Stimulated activated CD4-positive, alpha-beta T cell treated with anti-CD3 and anti-CD28 coated beads, Interleukin-2, amount 100 ng/mL, for 4 hours (primary cell): ENCODE measurements at places on chromosomes 1 and 21.

DNA sequence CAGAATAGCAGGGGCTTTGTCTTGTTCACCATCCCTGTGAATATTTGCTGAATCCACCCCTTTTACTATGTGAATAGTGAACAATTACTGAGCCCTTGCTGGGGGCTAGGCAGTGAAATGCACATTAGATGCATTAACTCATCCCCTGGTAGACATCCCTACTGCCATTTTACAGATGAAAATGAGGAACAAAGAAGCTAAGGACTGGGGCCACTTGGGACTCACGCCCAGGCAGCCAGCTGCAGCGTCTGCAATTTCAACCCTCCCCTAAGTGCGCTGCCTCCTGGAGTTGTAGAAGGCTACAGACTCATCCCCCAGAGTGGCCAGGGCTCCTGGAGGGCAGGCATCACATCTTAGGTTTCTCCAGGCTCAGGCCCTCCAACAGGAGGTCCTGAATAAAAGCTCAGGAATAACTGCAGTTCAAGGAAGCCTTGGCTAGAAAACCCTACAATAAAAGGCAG is 31.6 kb downstream of the CAPZB start:
- no peak for DNase-seq

DNA sequence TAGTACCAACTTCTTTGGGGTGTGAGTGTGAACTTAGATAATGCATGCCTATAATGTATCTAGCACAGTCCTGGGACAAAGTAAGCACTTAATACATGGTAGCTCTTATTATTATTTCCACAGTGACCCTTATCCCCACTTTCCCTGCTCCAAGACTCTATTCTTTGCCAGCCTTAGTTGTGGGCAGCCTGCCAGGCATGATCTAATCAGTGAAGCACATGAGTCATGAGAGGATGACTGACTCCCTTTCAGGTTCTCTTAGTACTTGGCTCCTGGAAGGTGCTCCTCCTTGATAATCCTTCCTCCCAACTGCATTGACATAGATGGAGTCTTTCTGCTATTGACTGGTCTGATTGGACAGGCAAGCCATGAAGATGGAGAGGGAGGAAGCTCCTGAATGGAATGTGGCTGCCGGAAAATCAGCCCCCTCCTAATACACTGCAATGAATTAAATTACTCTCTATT is 17.4 kb upstream of the GNG12 start:
- DNase-seq = no peak

GRCh38 chr1:100478816-100479215 is 59.1 kb upstream of the GPR88 start:
- no peak for DNase-seq

DNA sequence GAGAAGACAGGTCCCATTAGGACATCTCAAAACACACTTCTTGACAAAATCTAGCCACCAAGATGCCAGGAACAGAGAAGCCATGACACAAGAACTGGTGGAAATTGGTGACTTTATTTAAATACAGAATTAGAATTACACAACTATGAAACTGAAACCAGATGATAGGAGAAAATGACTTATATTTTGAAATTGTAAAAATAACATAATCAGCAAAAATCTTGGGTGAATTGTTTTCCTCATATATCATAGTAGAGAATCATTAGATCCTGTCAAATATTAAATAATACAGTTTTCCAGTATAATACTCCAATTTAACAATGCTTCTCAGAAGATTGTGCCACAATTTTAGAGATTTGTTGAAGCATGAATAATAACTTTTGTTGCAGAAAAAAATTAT is 81.5 kb upstream of the MROH9 start:
- no peak for DNase-seq

DNA sequence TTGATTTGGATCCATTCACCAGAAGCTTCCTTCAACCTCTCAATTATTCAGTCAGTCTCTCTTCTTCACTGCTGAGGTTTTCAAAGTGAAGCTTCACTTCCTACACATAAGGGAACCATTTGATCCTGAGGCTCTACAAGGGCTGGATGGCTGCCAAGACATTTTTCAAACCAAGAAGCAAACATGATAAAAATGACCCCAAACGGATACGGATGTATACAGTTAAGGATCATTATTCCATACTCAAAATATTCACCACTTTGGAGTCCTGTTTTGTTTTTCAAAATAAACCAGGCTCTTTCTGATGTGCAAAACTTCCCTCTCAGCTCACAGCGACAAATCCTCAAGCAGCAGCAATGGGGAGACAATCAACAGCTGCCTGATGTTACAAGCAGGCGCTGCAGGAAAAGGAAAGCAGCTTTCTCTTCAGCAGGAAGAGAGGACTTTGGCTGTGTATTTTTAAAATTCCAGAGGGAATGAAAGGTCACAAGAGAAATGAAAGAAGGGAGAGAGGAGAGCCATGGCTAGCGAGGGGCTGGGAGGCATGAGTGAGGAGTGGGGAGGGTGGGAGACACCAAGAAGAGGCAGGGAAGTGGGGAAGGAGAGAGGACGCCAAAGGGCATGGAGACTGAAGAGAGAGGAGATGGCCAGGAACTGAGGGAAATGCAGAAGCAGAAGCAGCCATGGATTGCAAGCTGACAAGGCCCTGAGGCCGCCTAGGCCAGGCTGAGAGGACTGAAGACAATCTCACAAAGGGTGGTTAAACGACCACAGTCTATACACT is 145.4 kb downstream of the SLC45A1 start:
- DNase-seq = no peak

GRCh38 chr1:24221246-24221645 is 34.2 kb upstream of the IFNLR1 start:
- DNase-seq = no peak

GRCh38 chr1:23576338-23577055 is 17.2 kb upstream of the ID3 start:
- no peak for DNase-seq
